ENCODE measurements at places on chromosomes 3 and 15.

- DNase-seq = no peak
Measured at GRCh38 chr3:40920041-40920440, 279.3 kb upstream of the CTNNB1 start.

DNA sequence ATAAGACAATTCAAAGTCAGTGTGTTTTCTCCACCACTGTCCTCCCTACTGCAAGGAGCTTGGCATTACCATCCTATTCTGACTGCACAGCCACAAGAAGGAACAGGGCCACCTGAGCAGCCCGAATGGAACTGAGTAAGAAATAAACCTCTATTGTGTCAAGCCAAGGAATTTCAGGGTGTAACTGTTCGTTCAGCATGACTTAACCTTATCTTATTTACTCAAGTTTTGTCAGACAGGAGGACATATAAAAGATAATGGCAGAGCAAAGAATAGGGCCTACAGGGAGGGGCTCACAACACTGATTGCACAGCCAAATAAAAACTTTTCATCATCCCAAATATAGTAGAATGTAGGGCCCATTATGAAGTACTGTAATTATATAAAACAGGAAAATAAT, 236.1 kb downstream of the NEK10 start:
- DNase-seq = no peak

DNA sequence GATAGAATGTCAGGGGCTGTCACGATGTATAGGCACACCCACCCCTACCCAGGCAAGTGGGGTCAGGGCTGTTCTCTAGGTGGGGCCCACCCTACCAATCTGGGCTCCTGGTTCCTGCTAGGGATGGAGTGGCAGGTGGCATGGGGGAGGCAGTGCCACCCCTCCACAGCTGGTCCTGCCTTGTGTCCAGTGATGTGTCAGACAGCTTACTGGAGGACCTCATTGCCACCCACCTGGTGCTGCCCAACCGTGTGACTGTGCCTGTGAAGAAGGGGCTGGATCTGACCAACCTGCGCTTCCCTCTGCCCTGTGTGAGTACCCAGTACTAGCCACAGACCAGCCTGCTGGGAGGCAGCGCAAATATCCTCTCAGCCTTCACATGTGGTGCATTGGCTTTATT, 27.5 kb downstream of the ESYT3 start:
- DNase-seq = no peak

GRCh38 chr15:67064607-67065530, 533 bp upstream of the SMAD3 start:
- no peak for DNase-seq

DNA sequence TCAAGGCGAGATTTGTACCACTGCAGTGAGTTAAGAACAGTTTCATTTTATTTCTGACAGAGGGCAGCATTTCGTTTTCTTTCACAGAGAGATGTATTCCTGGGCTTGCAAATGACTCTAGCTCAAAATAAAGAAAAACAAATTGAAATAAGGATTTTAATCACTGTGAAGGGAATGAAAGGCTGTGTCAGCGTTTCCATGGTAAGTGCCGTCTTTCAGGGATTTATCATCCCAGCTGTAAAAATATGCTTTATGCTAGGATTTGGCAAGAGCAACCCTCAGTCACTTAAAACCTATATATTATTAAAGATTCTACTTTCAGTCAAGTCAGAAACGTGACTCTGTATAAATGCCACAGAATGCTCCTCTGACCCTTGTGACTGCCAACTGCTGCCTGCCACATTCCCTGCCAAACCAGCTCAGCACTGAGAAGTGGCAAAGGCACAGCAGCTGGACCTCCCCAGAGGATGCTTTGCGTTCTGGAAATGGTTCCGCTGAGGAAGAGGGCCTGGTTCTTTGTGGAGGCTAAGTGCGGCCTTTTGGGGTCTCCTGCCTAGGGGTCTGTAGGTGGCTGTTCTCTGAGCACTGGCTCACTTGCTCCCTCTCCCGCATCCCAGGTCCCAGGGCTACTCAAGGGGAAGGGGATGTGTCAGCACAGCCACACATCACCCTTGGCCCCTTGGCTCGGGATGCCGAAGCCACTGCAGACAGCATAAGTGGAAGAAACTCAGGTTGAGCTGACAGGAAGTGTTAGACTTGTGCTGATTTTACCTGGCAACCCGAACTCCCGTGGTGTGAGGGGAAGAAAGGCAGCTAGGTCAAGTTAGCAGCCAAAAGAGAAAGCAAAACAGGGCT, 56.6 kb upstream of the POMGNT2 start:
- DNase-seq = peak; percentile 33

DNA sequence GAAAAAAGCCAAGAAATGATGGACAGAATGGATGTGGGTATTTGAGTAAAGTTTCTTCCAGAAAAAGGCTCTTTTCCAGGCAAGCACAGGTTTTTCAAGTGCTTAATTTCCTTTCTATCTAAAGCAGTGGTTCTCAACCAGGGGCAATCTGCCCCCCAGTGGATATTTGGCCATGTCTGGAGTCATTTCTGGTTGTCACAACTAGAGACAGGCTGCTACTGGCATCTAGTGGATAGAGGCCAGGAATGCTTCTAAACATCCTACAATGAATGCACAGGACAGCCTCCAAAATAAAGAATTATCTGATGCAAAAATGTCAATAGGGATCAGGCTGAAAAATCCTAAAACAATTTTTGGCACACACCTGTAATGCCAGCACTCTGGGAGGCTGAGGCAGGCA, 23.9 kb downstream of the SEC22C start:
- DNase-seq = peak; percentile 16

- DNase-seq = no peak
Measured at GRCh38 chr15:68228143-68228970, 1.2 kb downstream of the CLN6 start.

DNA sequence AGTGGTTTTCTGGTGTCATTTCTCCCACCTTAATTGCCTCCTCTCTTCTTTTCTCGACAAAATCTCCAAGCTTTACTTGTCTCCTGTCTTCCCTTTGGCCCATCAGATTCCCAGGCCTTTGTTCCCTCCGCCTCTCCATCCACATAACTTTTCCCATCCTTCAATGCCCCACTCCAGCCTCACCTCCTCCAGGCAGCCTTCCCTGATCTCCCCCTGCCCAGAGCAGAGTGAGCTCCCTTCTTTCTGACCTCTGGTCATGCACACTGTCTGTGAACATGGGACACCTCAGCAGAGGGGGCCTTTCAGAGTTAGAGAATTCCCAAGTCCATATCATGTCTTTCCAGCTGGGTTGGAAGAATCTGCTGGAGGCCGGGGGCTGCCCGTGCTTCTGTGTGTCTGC, 14.6 kb upstream of the SSUH2 start:
- no peak for DNase-seq

DNA sequence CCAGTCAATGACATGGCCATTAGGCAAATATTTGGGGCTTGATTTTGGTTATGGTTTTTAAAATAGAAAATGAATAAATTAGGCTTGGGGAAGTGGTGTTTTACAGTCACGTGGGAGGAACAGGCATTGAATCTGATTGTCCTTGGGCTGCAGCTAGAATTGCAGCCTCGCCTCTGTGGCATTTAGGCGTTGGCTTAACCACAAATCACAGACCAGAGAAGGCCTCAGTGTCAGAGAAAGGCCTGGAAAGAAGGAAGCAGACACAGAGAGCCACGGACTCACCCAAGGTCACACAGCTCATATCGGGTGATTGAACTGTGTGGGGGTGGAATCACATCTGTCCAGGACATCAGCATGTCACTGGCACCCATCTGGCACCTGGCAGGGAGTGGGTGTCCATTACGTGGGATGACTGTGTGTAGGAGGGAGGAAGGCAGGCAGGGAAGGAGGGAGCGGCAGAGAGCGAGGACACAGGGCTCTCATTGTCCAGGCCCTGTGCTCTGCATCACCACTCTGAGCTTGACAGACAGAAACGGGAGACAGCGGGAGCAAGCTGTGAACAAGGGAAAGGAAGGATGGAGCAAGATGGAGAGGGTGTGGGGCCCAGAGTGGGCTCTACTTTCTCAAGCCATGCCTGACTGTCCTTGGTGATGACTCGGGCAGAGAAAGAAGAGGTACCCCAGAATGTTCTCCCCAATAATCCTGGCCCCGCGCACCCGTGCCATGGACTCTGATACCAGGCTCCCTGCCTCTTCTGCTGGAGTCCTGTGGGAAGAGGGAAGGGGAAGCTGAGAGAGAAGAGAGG, 186.4 kb downstream of the FAM43A start:
- no peak for DNase-seq

GRCh38 chr3:51522273-51522962, 16.1 kb upstream of the RAD54L2 start:
- DNase-seq = no peak

GRCh38 chr15:88686166-88686565, 47.4 kb downstream of the ISG20 start:
- DNase-seq = no peak

DNA sequence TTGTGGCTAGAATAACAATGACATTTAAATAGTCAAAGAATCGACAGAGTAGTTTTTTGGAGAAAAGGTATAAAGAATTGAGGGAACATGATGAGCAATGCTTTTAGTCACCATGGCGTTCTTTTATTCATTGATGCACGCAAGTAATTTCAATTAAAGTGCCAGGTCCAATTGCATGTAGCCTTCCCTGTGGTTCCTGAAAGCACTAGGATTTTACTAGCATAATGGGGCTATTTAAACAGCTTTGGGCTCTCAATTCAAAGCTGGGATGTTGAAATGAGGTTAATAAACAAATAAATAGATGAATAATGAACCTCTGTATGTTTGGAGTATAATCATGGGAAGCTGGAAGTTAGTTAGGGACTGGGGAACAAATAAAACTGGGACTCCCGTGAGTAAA, 121.2 kb upstream of the GAP43 start:
- DNase-seq = no peak

DNA sequence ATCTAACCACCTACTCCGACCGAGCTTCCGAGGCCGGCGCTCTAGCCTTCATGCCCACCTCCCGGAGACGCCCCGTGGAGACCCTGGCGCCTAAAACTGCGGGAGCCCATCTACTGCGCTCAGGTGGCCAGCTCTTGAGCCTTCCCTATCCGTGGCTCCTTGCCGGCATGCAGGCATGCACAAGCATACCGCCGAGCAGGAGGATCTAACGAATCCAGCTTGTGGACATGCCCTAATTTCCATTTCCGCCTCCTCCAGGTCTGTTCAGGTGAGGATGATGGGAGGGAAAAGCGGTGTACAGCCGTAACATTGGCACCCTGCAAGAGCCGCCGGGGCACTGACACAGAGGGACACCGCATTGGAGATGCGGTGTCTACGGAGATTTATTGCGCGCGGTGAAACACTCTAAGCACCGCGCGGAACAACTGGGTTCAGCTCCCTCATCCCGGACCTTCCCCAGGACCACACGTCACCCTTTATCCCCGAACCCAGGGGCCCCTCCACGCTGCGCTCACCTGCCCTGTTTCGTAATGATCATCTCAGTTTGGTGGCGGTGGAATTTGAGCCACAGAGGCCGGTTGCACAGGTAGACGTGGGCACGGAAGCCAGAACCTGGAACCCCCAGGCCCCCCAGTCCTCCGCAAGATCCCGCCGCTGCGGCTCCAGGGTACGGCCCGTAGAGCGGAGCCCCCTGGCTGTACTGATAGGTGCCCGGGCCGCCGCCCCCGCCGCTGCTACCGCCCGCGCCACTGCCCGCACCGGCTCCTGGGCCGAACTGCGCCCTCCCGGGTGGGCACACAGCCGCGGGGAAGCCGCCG, 1.0 kb downstream of the EOMES start:
- DNase-seq = no peak

DNA sequence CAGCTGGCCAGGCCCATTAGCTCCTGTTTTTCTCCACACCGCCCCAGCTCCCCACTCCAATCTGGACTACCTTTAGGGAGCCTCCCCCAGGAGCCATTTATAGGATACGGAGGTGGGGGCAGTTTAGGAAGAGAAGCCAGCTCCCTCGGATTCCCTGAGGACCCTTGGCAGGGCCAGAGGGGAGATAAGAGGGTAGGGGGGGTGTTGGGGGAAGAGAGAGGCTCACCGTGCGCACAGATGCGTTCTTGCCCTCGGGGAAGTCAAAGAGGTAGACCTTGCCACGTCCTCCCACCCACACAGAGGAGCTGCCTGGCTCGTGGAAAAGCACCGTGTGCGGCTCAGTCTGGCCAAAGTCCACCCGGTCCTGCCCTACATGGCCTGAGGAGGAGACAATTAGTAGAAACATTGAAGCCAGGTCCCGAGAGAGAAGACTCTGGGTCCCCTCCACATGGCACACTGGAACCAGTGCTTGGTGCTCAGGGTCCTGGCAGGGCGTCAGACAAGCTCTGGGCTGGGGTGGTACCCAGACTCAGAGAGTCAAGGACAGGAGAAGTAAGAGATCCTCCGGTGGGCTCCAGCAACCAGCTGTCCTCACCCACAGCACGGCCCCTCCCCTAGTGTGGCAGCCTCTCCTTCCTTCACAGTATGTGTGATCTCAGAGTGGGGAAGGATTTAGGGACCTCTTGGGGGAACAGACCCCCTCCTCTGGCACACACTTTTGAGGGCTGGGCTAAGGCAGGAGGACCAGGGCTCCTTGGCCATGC, 15.0 kb downstream of the SEMA7A start:
- no peak for DNase-seq

GRCh38 chr3:45321607-45322391, 66.6 kb upstream of the LARS2 start:
- DNase-seq = no peak

- no peak for DNase-seq
Measured at GRCh38 chr3:106510206-106510605, 641.4 kb upstream of the CBLB start.

GRCh38 chr3:143562789-143563188, 285.5 kb downstream of the SLC9A9 start:
- no peak for DNase-seq

DNA sequence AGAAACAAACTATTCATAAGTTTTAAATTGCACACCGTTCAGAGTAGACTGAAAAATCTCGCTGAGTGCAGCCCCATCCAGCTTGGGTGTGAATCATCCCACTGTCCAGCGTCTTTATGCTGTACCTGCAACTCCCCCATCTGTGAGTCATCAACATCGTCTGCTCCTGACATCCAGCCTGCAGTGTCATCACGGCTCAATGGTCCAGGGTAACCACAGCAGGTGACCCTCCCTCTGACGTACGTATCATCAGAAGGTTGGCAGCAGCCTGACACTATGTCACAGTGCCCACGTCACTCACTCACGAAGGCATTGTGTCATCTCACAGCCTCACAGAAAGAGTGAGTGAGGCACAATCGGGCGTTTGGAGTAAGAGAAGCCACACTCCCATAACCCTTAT, 65.2 kb downstream of the TPRA1 start:
- DNase-seq = no peak

- DNase-seq = no peak
Measured at GRCh38 chr3:148845756-148846395, 18.3 kb downstream of the CPB1 start.

GRCh38 chr15:83372434-83372891, 74.7 kb upstream of the SH3GL3 start:
- DNase-seq = no peak

GRCh38 chr3:119352034-119352609, 57.9 kb downstream of the ARHGAP31 start:
- peak; percentile 4 for DNase-seq

GRCh38 chr3:122074621-122075265, 19.6 kb downstream of the CD86 start:
- no peak for DNase-seq

DNA sequence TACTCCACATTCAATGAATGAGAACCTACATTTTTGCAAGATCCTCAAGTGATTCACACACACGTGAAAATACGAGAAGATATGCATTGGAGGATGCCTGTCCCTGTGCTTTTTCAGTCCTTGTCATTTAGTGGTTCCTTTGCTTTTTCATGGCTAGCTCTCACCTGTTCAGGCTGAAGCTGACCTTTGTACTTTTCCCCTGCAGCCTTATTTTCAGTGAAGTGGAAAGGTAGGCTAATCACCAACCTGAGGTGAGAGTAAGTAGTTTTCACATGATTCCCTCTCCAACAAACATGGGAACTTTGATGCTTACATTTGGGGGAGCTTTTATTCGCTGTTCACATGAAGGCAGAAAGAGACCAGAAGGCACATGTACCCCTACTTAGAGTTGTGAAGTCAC, 8.3 kb downstream of the ITPR1 start:
- no peak for DNase-seq
